ENCODE measurements at places on chromosomes 2 and 18.

- DNase-seq, result no peak
These were observed 3.7 kb downstream of the SIGLEC15 start for GRCh38 chr18:45828917-45829811.

- DNase-seq, result no peak
These were observed 21.0 kb downstream of the TCF7L1 start for GRCh38 chr2:85154048-85154753.

DNA sequence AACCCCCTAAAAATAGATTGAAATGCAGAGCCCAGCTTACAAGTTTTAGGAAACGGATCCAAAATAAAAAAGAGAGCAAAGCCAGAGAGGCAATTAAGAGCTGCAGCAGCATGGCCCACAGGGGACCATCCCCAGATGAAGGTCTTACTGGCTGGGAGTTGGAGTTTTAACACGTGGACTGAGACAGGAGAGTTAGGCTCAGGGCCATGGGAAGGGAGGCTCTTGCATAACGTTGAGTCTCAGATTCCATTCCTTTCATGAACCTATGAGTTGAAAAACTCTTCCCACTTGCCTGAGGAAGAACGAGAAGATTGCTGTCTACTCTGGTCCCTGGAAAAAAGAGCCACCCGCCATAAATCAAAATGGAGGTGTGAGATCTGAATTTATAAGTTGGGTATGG is 101.8 kb upstream of the NDUFV2 start:
- no peak for DNase-seq

DNA sequence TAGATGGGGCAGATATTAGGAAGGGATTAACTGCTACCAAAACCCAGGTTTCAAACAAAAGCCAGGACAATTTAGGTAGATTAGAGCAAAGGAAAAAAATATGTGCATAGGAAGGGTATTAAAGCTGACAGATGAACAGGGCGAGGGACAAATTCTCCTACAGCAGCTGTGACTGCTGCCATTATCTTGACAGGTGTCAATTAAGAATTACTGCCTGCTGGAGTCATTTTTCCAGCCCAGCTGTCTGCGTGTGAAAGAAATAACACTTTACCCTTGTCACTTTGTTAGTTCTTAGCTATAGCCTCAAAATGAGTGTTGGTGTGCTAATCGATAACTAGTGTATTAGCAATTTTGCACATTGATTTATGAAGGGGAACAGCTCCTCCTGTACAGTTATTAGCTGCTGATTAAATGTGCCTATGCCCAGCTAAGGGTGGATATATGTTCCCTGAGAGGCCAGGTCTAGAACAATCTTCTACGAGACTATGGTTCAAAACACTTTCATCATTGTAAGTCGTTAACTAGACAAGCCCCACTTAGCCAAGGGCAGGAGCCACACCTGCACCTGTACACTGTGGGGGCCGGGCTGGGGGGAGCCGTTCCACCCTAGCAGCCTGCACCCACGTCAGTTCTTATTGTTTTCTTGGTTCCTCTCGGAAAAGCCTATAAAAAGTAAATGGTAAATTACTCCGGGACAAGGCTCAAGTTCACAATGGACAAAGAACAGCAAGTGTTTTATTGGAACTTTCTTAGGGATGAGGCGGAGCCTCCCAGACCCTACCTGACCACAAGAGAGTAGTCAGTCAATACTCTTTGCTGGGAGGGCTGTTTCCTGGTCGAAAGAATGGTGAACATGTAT is 7.7 kb downstream of the TSHZ1 start:
- DNase-seq, result no peak

DNA sequence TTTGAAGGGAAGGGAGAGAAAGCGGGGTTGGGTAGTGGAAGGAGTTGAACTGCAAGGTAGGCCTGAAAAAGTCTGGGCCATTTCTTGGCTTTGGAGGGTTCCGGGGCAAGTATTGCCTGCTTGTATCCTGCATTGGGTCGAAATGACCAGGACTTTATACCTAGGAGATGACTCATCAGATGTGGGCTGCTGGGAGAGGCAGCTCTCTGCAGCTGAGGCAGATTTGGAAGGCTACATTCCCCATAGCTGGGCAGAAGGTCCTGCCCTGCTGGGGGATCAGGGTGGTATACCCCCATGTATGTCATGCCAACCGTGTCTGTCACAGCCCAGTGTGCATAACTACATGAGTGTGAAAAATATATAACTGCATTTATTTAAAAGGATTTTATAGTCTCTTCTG is 171.8 kb upstream of the SPRED2 start:
- DNase-seq, result no peak

DNA sequence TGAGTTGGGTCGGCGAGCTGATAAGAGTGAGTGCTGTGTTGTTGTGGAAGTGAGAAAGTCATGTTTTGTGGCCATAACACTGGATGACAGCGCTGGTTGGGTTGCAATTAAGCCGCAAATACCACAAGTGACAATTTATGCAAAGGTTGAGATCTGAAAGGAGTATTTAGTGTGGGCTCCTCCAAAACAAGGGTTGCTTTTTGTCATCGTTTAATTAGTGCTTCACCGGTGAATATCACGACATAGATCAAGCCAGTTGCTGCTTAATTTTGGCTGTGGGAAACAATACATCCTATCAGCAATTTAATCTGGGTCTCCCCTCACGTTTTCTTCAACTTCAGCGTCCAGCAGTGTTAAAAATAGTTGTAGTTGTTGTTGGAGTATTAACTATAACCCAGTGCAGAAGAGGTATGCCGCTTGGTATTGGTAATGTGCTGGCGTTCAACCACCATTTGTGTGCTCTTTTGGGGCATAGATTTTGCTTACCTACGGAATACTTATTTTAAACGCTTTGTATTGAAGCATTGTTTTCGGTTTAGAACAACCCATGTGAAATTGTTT is 662 bp downstream of the ACVR2A start:
- peak; percentile 73 for DNase-seq
